Fibroblast of mammary gland (primary cell): ENCODE measurements at places on chromosomes 1 and 21.

- DNase-seq: no peak
Measured at GRCh38 chr1:32494196-32494595, 29.3 kb downstream of the ZBTB8B start.

DNA sequence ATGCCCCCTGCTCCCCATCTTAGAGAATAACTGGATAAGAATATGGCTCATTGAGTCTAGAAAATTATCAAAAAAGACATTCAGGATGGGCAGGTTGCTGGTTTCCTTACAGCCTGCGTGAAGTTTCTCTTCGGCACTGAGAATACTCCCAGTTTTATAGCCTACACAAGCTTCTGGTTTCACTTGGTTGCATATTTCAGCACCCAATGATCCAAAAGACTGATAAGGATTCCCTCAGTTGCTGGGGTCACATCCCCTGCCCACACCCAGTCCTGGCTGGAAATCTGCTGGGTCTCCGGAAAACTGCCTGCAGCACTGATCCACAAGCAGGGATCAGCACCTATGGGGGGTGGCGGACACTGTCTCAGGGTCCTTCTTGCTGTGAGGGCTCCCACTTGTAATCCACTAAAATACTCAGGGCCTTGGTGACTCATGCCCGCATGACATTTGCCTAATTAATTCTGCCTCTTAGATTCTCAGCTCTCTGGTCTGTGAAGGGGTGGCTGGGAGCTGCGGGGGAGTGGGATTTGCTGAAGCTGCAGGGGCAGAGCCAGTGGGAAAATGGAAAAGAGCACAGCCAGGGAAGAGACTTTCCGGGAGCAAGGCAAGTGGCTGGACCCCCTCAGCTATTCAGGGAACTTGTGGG lies 142.5 kb downstream of the ZNF648 start:
- DNase-seq: no peak

DNA sequence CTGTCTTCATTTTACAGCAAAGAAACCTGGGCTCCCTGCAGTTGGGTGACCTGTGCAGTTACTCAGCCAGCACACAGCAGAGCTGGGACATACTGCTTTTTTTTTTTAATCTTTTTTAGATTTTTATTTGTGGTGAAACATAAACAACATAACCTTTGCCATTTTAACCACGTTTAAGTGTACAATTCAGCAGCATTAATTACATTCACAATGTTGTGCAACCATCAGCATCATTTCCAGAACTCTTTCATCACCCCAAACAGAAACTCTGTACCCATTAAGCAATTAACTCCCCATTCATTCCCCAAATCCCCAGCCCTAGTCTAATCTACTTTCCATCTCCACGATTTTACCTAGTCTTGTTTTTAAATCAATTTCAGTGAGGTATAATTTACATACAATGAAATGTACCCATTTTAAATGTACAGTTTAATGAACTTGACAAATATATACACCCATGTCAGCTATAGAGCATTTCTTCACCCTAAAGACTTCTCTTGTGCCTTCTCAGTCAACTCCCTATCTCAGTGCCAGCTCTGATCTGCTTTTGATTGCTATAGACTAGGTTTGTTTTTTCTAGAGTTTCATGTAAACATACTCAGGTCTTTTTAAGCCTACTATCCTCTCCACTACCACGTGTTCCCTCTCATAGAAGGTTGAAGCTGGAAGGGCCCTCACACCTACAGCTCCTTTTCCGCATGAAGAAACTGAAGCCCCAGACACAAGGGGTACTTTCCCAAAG lies 37.8 kb upstream of the C8B start:
- DNase-seq: peak; percentile 16

- DNase-seq: no peak
Measured at GRCh38 chr1:188489336-188490112, 1660.8 kb downstream of the PLA2G4A start.

DNA sequence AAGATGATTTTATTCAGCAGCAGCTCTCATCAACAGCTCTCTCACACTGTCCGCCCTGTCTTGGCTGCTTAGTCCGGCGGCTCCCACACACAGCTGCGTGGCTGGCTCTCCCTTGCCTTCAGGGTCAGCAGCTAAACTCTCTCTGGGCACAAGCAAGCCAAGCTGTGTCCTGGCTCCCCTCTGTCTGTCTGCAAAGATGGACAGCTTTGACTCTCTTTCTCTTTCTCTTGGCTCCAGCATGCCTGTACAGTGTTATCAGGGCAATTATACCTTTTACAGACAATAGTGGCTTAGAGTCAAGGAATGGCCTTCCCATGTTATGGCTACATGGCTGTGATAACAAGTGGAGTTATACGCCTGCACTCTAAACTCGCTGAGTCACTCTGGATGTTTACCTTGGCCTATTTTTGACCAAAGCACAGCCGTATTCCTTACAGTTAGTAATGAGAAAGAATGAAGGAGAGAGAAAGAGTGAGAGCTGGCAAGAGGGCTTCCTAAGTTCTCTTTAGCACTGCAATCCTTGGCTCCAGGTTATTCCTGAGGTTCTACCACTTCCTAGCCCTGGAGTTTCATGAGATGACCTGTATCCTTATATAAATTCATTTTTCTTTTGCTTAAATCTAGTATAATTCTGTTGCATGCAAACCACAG lies 59.9 kb upstream of the ZSWIM5 start:
- DNase-seq: peak; percentile 84

- DNase-seq: peak; percentile 70
Measured at GRCh38 chr21:41953831-41954653, at the start of gene C2CD2. Gene C2CD2, minus strand, starts transcription at chr21:41954018. Its CDS starts 370 bp downstream, at chr21:41953648.

DNA sequence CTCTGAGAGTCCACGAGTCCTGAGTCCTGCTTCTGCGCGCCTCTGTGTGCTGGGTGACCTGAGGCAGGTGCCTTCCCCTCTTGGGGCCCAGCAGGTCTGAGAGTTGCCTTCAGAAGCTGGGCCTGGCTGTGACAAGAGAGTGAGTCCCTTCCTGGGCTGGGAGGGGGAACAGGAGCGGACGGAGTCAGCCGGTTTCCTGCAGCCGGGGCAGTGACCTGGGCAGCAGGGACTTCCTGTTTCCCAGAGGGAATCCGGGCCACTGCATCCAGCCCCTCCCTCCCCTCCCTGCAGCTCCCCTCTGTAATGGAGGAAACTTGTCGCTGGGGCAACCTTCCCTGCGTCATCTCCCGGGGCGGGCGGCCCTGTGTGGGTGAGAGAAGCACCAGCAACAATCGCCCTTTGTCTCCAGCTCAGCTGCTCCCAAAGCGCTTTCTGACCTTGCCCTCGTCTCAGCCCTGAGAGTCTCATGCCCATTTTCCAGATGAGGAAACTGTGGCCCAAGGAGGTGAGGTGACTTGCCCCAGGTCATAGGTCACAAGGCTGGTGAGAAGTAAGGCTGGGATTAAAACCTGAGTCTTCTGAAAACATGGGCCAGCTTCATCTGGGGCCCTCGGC lies 61.1 kb downstream of the SDC3 start:
- peak; percentile 12 for DNase-seq

- no peak for DNase-seq
Measured at GRCh38 chr1:218376722-218377121, 31.6 kb downstream of the TGFB2 start.

GRCh38 chr1:197481101-197481500 lies 213.0 kb downstream of the CRB1 start:
- DNase-seq: no peak

DNA sequence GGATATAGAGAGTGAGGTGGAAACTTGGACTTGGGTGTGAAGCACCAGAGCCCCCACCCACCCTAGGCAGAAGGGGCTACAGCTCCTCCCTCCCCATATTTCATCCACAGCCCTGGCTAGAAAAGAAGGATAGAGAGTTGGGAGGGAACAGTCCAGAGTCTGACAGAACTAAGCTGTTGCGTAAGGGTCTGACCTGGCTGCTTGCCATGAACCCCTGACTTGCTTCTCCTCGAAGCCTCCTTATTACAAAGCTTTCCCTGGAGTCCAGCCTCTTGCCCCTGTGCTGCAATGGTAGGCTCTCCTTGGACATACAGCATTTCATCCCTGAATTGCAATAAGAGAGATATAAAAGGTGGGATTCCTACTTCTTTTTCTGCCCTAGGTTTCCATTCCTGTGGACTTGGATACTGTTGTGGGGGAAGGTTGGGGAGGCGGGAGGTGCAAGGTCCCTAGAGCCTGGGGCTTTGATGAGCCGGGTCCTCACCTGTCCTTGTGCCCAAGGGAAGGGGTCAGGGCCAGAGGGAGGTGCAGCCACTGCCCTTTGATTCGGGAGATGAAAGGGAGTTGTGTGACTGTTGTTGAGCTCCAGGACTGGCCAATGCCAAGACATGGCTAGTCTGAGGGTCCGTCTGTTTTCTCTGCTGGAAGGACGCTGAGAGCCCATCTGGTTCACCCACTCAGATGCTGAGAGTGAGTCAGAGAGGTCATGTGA lies 2.7 kb downstream of the RHBG start:
- DNase-seq: peak; percentile 84

- DNase-seq: no peak
Measured at GRCh38 chr1:44212355-44213221, 683 bp upstream of the DMAP1 start.

DNA sequence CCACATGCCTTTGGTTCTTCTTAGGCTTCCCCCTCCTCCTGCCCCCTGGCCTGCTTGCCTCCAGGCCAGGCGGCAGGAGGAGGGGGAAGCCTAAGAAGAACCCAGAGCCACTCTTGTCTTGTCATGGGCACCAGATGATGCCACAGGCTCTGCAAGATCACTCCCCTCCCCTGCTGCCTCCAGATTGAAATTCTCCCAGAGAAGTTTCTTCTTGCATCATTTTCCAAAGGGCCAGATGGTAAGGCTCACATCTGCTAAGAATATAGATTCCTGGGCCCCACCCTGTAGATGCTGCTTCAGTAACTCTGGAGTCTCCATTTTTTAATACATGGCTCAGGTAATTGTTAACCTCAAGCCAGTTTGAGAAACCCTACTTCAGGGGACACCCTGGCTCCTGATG lies 60.8 kb downstream of the FAM163A start:
- no peak for DNase-seq

DNA sequence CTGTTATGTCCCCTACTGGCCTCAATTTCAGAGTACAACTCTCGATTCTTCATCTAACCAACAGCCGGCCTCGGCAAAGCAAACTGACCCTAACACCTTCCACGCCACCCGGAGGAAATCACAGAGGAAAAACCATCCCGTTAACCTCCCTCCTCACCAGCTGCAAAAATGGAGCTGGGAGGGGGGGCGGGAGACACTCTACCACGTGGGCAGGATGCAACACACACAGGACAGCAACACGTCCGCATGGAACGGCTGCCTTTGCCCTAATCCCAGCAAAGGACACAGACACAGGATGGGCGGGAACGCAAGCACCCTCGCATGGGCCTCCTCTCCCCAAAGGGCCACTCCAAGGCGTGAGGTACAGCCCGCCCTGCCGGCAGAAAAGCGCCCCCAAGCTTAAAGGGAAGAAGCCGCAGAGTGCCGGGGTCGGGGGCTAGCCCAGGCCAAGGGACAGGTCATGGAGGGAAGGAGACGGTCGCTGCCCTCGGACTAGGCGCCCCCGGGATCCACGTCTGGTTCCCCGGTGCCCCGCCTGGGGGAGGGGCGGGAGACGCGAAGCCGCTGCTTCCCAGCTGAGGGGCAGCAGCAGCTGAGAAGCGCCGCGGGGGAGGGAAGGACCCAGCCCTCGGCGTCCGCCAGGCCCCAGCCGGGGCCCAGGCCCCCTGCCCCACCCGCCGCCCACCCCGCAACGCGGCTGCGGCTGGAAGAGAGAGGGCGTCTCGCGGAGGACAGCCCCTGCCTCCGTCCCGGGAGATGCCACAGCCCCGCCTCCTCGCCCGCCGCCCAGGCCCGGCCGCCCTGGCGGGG lies 590 bp downstream of the FOXJ3 start:
- DNase-seq: peak; percentile 69

- DNase-seq: no peak
Measured at GRCh38 chr1:53368314-53369033, 40.6 kb upstream of the LRP8 start.

GRCh38 chr1:100051893-100052292 lies 80.8 kb downstream of the SASS6 start:
- no peak for DNase-seq

DNA sequence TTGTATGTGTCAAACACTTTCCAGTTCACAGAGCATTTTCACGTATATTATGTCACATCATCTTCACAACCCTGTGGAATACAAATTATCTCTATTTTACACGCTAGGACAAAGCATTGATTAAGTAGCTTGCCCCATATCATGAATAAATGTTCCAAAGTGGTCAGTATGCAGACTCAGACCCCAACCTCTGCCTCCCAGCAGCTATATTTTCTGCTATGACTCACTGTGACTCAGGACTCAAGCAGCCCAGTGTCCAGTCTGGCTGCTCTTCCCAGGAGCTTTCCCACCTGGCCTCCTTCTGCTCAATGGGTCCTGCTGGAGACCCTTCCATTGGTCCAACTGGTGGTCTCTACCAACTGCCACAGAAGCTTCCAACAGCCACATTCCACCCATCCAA lies 56.0 kb upstream of the RAP1A start:
- DNase-seq: peak; percentile 86

DNA sequence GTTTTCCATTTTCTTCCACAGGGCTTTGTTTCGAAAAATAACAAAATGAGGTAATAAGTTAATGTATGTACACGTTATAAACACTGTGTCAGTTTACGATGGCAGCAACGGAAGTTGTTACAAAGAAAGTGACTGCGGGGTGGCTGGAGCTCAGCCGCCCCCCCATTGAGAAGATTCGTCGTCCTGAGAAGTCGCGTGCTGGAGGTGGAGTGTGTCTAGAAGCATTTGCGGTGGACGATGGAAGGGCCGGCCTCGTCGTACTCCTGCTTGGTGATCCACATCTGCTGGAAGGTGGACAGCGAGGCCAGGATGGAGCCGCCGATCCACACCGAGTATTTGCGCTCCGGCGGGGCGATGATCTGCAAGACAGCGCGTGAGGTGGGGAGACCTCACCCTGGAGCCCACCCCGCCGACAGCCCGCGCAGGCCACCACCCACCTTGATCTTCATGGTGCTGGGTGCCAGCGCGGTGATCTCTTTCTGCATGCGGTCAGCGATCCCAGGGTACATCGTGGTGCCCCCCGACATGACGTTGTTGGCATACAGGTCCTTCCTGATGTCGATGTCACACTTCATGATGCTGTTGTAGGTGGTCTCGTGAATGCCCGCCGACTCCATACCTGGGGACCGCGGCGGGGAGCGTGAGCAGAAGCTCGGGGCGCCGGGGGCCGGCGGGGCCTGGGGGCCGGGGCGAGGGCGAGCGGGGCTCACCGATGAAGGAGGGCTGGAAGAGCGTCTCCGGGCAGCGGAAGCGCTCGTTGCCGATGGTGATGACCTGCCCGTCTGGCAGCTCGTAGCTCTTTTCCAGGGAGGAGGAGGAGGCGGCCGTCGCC lies 2.4 kb downstream of the ACTA1 start:
- no peak for DNase-seq

GRCh38 chr1:81409780-81410274 lies 390.9 kb upstream of the ADGRL2 start:
- no peak for DNase-seq

GRCh38 chr1:205245096-205245495 lies 17.4 kb downstream of the TMCC2 start:
- no peak for DNase-seq

GRCh38 chr1:59237900-59238299 lies 59.0 kb upstream of the FGGY start:
- DNase-seq: no peak

DNA sequence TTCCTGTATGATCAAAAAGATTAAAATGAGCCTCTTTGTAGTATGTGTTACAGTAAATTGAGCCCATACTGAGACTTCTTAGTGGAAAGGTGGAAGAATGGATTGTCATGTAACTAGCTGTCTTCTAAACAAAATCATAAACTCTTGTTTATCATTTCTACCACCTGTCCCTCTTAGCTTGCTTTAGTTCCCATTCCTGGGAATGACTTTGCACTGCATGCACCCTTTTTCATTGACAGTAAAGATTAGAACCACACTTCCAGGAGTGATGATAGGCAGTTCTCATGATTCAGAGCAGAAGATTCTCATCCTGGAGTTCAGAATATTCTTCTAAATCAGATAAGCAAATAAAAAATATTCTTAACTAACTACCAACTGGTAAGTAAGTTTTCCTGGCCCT lies 28.0 kb downstream of the DENND2D start:
- DNase-seq: no peak
